BJ (cell line): ENCODE measurements at places on chromosomes 4 and X.
A peak's percentile ranks its signal among the peaks of the same experiment; 100 is the strongest.

- DNase-seq = no peak
Observed at GRCh38 chr4:143642611-143643010, 57.9 kb downstream of the FREM3 start.

DNA sequence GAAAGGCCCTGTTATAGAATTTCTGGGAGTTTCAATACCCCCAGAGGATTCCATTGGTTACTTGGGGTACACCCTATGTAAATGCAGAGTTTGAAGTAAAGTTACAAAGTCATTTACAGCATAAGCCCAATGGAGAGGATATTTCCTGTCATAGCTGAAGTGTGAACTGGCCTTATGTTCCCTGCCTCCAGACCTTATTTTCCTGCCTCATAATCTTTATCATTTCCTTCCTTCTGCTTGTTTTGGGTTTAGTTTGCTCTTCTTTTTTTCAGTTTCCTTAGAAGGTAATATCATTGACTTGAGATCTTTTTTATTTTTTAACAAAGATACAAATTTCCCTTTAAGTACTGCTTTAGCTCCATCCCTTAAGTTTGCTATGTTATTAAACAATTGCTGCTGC is 85.4 kb downstream of the PPEF1 start:
- no peak for DNase-seq

- DNase-seq = no peak
Observed at GRCh38 chr4:184143770-184144564, 73.7 kb downstream of the ENPP6 start.

- no peak for DNase-seq
Observed at GRCh38 chrX:1060562-1060960, 151.9 kb downstream of the CRLF2 start.

DNA sequence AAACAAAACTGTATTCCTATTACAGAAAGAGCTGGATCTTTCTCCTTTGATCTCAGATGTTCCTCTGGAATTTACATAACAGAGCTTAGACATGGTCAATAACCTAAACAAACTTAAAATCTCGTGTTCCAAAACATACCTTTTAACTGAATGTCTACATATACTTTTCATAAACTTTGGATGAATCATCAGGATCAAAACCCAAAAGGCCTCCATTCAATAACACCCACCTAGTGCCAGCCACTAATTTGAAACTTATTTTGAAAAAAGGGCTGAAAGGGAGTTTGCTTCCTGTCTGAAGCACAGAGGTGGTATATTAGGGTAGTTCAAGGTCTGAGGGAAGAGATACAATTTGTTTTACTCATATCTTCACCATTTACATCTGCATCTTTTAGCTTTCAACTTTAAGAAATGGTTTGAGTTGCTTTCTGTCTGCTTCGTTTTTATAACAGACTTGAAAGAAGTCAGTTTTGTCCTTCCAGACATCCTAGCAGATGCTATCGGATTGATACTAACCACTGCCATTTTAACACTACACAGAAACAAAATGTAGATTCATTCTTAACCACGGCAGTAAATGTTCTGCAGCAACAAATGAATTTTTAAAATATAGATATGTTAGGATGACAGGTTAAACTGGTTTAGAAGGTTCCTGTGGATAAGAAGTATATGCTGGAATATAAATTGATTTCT is 242.8 kb upstream of the DKK2 start:
- DNase-seq = no peak

- no peak for DNase-seq
Observed at GRCh38 chr4:83238393-83239248, 46.0 kb downstream of the COQ2 start.

DNA sequence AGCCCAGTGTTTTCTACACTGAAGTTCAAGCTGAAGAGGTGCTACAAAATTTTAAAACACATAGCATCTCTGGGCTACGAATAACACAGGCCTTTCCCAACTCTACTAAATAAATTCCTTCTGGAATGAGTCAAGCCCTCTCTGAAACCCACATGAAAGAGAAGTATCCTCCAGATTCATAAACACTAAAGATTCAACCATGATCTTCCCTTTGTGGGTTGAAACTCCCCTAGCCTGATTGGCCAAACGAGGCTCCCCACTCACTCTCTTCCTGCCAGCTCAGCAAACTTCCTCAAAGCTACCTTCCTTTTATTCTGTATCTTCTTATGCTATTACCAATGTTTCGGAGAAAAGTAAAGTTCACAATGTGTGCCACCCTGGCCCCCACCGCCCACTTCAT is 95.4 kb downstream of the NKX6-1 start:
- no peak for DNase-seq

DNA sequence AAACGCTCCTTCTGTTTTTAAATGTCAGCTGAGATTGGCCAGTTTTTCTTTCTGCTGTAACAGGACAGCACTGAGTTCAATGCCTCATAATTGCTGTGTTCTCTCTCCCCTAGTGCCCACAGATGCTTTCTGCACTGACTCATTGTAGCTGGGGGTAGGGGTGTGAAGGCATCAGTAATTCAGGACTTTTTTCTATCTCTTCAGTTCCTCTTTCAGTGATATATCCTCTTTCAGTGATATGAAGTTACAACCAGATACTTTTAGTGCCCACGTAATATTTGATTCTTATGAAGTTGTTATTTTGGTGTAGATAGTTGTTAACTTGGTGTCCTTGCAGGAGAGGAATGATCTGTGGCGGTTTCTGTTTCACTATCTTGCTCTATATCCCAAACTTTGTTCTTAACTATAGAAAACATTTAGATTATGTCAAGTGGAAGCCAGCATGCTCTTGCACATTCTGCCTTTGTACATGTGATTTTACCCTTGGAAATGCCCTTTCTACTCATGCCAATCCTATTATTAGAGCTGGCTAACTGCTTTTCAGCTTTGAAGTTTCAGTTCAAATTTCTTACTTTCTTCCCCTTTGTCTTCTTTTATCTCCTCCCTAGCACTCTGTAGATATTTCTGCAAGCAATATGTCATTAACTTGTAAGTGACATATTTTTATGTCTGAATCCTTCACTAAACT is 1258.4 kb downstream of the FAM133A start:
- DNase-seq = no peak

DNA sequence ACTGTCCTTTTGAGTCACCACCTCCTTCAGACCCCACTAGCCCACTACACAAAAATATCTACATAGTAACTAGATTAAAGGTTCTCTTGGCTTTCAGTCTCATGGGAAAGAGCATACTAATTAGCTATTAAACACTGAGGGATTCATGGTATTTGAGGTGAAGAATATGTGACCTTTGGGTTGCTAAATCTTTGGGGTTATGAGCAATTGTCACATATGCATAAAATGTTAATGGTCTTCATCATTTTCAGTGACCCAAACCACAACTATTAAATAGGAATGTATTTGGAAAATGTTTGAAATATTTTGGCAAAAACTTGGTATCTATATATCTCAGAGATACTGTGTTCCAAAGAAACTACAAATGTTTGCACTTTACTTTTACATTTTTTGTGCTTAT is 365.1 kb downstream of the MAGEB5 start:
- DNase-seq = no peak

DNA sequence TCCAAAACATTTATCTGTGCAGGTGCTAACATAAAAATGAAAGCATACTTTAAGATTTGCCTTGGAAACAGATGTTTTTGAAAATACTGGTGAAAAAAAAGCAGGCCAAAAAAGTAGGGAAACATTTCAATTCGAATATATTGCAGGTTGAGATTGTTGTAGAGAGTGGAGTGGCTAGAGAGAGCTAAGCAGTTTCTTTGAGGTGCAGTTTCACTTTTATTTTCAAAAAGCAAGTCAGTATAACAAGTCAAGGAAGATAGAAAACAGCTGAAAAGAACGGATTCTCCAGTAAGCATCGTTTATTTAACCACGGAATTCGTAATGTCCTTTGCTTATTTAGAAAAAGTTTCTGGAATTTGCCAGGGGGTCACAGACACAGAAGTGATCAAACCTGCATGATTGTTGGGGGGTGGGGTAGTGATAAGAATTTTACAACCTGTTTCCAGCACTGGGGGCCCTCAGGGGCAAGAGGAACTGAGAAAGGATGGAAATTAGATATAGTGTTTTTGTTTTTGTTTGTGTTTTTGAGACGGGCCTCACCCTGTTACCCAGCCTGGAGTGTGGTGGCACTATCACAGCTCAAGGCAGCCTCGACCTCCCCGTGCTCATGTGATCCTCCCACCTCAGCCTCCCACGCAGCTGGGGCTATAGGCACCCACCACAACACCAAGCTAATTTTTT is 175.0 kb downstream of the TENM3 start:
- no peak for DNase-seq

- DNase-seq = no peak
Observed at GRCh38 chr4:185196437-185196836, 7.4 kb downstream of the CFAP97 start.

DNA sequence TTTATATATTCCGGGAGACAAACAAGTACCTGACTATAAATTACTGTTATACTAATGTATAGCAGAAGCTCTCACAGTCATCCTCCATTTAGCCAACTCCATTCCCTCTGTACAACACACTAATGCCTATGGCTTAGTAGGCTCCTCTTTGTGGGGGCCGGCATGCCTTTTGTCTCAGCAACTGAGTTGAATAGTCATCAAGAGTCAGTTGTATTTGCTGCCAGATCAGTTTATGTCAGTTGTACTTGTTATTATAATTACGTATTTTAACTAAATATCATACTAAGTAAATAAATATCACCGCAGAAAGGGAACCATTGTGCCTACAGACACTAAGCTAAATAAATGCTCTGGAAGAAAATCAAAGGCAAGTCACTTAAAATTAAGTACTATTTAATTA is 9.9 kb downstream of the PRMT9 start:
- DNase-seq = no peak

- DNase-seq = no peak
Observed at GRCh38 chr4:102169345-102169744, 175.9 kb downstream of the SLC39A8 start.

- DNase-seq = no peak
Observed at GRCh38 chr4:16199093-16199492, 27.2 kb downstream of the TAPT1 start.

- DNase-seq = no peak
Observed at GRCh38 chr4:183607894-183608293, 51.1 kb downstream of the RWDD4 start.

DNA sequence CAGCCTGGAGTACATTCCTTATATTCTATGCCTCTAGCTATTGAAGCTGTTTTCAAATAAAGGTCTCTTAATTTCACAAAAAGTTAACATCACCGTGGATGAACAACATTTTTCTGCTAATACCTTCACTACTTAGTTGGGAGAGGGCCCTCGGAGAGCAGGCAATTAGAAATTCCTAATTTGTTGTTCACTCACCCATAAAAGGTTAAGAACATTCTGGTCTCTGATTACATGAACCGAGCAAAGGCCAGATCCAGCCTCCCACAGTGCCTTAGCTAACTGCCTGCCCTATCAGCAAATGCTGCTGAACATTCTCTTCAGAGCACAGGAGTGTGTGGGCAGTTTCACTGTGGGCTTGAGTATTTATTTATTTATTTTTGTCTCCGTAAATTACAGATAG is 36.0 kb upstream of the TTC29 start:
- peak; percentile 24 for DNase-seq

DNA sequence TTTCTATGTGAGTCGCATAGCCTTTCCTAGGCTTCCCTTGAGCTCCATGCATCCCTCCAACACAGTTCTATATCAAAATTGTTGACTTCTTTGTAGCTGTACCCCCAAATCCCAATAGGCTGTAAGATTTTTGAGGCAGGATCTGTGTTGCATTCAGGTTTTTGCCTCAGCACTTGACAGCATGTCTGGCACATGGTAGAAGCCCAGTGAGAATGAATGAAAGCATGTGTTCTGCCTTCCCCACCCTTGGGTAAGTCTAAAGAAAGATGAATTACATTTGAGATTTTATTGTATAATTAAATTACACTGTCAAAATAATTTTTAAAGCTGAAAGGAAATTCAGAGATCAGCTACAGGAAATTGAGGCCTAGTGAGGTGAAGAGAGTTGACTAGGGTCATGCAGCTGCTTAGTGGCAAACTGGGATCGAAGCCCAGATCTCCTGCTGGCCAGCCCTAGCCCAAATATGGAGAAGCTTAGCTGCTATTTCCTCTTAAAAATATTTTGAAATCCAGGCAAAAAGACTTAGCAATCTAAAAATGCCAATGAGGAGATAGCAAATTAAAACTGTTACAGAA is 122.5 kb downstream of the SPATA18 start:
- DNase-seq = peak; percentile 16

GRCh38 chr4:128688033-128688721 is 121.3 kb upstream of the JADE1 start:
- no peak for DNase-seq

- DNase-seq = no peak
Observed at GRCh38 chr4:184329659-184330400, 112.2 kb upstream of the ENPP6 start.

- no peak for DNase-seq
Observed at GRCh38 chr4:1511441-1512041, 105.3 kb upstream of the NKX1-1 start.
